ENCODE measurements at places on chromosomes 12 and 14.

GRCh38 chr14:80587096-80587724, 354.3 kb downstream of the CEP128 start:
- DNase-seq: peak; percentile 59

- no peak for DNase-seq
These were observed 46.2 kb downstream of the C14orf132 start for GRCh38 chr14:96085369-96085768.

DNA sequence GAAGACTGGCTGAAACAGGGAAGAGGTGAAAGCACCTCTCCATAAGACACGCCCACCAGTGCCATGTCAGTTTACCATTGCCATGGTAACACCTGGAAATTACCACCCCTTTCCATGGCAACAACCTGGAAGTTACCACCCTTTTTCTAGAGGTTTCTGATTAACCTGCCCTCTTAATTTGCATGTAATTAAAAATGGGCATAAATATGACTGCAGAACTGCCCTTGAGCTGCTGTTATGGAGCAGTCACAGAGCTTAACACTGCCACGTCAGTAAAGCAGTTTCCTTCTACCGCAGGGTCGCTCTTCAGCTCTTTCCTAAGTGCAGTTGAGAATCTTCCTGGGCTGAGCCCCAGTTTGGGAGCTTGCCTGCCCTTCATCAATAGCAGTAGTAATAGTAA, 55.2 kb downstream of the RASSF3 start:
- no peak for DNase-seq

GRCh38 chr12:42143452-42144157, 1.1 kb downstream of the GXYLT1 start:
- DNase-seq: peak; percentile 36

GRCh38 chr12:120067901-120068300, 48.7 kb downstream of the RAB35 start:
- DNase-seq: no peak

- DNase-seq: no peak
These were observed 8.6 kb upstream of the ARPC3 start for GRCh38 chr12:110458756-110459155.

DNA sequence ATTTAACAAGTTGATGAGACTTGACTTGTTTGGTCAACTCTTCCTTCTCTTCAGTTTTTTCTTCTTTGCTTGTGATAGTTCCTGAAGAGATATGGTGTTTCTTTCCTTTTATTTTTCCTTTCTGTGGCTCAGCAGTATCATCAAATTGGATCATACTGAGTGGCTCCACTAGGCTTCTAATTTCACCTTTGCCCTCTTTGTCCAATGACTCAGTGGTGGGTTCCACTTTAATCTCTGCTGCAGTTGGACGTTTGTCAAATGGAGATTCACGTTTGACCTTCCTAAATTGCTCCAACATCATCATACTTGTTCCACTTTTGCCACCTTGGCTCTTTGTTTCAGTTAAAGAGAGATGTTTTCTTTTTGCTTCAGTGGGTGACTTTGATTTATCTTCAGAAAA, 41.5 kb downstream of the FAM186A start:
- no peak for DNase-seq

DNA sequence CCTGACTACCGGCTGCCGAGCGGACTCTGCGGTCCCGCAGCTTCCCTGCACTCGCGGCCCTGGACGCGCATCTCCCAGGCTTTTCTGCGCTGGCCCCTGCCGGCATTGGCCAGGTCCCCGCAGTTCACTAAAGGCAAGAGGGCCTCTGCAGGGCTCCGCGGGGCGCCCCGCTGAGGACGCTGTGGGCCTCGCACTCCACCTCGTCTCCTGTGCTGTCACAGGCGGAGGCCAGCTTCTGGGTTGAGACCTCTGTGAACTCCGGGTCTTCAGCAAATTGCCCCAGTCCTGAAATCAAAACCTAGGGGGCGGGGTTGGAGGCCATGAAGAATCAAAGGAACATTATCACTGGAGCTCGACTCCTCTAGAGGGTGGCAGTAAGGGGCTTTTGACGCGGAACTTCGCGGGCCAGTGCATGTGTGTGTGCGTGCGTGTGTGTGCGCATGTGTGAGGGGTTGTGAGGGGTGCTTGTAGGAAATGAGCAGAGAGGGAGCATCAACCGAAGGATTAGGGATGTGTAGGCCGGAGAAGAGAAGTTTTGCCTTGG, 68.5 kb upstream of the CAPRIN2 start:
- no peak for DNase-seq

DNA sequence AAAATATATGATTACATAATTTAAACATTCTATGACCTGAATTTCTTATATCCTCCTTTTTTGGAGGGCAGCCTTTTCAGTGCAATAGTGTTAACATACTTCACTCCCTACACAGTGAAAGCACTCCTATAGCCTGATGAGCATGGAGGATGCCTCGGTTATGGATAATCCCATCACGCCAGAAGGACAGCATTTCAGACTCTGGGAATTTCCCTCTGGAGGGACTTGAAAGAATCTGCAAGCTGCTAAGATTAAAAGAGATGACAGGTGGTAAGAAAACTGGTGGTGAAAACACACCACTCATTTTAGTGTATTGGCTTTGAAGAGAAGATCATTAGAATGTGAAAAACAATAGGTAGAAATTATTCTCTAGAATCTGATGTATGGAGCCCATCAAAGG, 99.3 kb upstream of the LMNTD1 start:
- no peak for DNase-seq

DNA sequence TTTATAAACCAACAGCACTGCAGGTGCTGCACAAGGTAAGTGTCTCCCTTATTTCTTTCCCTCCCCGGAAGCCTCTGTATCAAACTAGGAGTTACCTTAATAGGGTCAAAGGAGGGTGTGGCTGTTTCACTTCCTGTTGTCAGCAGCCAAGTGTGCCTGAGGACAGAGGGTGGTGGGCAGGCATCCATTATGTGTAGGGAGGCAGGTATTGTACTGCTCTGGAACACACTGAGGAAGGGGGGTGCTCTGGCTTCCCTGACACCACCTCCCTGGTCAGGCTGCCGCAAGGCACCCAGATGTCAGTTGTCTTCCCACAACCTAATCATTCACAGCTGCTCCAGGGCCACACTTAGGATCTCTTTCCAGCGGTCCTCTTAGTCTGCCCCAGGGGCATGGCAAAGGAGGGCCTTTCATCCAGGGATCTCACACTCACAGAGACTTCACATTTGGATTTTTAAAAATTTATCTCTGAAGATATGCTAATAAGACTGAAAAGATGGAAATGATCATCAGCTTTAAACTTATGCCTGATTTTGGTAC, 132.0 kb upstream of the ARHGAP5 start:
- peak; percentile 97 for DNase-seq

DNA sequence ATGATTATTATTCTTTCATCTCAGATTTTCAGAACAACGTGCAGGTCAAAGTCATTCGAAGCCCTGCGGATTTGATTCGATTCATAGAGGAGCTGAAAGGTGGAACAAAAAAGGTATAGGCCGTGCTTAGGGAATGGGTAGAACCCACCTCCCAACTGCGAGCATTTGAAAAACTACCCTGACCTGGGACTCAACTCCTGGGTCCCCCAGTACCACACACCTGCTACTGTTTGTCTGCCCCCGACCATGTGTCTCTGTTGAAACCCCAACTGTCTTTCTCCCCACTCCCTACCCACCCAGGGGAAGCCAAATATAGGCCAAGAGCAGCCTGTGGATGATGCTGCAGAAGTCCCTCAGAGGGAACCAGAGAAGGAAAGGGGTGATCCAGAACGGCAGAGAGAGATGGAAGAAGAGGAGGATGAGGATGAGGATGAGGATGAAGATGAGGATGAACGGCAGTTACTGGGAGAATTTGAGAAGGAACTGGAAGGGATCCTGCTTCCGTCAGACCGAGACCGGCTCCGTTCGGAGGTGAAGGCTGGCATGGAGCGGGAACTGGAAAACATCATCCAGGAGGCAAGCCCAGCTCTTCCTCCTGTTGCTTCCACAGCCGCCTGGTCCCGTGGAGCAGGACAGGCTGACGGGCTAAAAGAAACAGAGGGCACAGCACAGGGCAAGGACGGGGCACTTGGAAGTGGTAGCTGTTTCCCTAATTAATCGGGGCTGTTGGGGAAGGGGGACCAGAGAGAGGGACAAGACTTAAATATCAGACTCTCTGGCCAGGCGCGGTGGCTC, 20.5 kb downstream of the AGAP2 start:
- DNase-seq: no peak

DNA sequence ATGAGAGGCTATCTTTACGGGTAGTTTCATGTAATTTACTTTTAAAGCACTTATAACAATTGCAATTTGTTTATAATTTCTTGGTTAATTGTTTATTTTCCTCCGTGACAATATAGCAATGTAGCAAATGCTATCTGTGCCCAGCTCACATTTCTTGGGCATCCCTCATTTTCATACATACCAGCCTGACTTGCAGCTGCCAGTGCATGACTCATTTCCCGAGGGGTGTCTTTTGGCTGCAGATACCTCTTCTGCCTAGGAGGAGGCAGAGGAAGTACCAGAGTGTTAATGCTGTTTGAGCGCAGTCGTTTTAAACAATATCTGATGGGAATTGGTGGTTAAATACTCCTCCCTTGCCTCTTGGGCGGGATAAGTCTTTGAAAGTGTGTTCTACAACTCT, 104.2 kb upstream of the ABCD2 start:
- DNase-seq: peak; percentile 27

GRCh38 chr12:53251477-53252348, 16.4 kb upstream of the ESPL1 start:
- peak; percentile 91 for DNase-seq

DNA sequence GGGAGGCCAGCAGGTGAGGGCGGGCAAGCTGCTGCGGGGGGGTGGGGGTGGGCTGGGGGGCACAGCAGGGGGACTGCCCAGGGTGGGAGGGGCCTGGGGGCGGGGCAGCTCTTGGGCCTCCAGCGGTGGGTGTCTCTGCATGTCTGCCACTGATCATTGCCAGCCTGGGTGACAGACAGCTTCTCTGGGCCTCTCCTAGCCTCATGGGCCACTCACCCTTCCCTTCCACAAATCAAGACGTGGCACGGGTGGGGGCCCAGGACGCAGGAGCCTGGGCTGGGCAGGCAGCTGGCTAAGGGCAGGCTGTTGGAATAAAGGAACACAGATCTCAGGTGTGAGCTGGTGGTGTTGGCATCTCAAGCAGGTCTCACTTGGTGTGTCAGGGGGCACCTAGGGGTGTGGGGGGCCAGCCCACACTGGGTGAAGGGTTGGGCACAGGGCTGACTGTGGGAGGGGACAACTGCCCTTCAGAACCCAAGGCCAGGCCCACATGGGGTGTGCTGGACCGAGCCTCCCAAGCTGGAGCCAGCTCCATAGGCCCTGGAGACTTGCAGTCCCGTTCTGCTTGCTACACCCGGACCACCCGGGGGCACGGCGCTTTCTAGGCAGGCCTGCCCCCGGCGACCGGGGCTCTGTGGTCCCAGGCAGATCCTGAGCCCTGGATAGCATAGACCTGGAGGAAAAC, 3.0 kb downstream of the TEDC1 start:
- DNase-seq: no peak

DNA sequence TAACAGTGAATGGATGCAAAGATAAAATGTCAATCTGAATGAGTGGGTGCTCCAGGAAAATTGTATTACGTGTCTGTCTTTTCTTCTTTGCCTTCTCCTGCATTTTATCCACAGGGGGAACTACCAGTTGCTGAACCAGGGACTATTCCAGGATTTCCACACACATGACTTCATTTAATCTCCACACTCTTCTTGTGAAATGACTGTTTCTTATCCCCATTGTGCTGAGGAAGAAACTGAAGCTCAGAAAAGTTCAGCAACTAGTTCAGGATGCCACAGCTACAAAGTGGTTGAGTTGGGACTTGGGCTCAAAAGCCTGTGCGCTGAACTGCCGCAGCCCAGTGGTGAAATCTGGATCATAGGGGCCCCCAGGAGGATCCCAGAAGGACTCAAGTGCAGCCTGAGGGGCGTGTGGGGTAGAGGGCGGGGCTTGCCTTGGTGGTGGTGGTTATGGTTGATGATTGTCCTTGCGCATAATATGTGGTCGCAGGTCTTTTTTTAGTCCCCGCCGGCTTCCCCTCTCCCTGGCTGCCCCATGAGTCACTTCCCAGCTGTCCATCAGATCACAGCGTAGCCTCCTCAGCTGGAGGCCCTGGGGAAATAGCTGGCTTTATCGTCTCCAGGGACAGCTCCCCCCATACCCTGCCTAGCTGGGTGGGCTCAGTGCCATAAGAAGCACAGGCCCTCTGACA, 235.2 kb upstream of the CRY1 start:
- peak; percentile 86 for DNase-seq

GRCh38 chr14:99509871-99510555, 28.8 kb downstream of the CCNK start:
- DNase-seq: no peak

GRCh38 chr12:31832740-31833729, 104.2 kb upstream of the AMN1 start:
- DNase-seq: no peak

DNA sequence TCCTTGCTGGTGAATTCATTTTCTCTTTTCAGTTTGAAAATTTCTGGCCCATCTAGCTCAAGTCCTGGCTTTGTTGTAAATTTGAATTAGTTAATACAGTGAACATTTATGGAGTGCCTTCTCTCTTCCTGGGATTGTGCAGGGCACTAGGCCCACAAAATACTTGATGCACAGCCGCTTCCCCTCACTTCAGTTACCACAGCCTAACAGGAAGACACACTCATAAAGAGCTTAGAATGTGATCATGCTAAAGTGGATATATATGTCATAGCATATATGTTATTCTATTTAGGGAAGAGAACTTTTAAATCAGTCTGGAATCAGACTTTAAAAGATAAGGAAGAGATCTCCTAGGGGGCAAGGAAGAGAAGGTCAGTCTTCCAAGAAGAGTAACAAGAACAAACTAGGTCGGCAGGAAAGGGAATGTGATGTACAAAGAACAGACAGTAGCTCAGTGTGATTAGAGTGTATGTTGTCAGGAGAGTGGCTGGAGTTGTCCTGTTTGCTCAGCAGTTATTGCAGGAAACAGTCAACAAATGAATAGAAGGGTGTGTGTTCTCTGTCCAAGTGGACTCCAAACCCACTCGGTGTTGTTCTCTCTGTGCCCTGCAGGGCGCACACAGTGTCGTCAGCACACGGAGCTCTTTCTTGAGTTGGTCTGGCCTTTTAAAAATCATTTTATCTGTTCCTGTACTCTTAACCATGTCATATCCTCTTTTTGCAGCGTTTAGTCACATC, 74.4 kb downstream of the DAAM1 start:
- DNase-seq: no peak

DNA sequence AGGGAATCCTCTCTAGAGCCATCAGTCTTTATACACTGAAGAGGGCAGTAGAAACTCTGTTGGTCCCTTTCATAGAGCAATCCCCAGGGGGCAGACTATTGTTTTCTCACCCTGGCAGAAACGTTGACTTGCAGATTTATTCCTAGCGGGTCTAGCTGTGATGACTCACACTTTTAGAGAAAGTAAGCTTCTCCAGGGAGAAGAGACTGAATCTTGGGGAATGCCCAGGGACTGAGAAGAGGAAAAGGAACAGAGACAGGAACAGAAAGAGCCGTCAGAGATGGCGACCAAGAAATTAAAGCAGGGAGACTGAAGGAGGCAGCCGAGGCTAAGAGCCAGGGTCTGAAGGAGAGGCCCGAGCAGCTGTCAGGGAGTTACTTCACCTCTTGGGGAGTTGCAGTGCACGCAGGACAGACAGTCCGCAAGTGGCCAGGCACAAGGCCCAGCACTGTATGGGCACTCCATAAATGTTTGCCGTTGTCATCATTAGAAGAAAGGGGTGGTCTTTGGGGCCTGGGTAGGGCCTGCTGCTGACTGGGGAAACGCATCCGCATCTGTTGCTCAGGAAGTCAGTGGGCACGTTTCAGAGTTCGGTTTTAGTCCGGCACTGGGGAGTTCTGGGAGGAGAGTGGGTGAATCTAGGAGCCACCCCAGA, 13.0 kb downstream of the PLEKHG6 start:
- peak; percentile 91 for DNase-seq

GRCh38 chr14:75521415-75522199, 662 bp upstream of the BATF start:
- no peak for DNase-seq

- no peak for DNase-seq
These were observed 318.7 kb downstream of the TMEM121 start for GRCh38 chr14:105844810-105845724.
